SK-N-SH treated with all-trans-retinoic acid at 6 μM for 48 hours (cell line): ENCODE measurements at places on chromosomes 11 and 22.

- ATAC-seq: no peak
These were observed 116.8 kb upstream of the BMAL1 start for GRCh38 chr11:13160806-13161205.

- no peak for ATAC-seq
These were observed 14.7 kb downstream of the OTUB1 start for GRCh38 chr11:64000740-64001483.

DNA sequence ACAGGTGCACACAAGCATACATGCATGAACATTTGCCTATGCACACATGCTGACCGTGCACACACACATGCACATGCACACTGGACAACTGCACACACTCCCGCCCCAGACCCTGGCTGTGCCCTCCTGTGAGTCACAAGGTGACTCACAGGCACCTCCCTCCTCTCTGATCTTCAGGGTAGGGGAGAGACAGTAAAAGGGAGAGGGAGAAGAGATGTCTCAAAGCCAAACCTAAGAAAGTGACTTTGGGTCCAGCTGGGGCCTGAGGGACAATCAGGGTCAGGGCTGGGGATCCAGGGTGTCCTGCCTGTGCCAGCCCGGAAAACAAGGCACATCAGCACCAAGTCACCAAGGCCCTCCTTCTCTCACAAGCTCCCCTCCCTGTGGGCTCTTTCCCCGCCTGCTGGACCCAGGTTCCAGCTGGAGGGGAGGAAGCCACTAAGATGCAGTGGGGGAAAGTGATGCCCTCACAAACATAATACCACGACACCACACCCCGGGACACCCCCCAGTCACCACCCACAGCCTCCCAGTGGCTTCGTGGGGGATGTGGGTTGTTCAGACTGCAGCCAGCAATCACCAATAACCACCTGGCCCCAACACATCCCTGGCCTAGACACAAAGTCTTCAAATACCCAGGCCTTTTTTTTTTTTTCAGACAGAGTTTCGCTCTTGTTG lies 39.3 kb downstream of the PDGFB start:
- peak; percentile 93 for ATAC-seq

- ATAC-seq: no peak
These were observed 1.0 kb downstream of the TMEM151A start for GRCh38 chr11:66292543-66293332.
